Stimulated activated CD4-positive, alpha-beta T cell treated with anti-CD3 and anti-CD28 coated beads, Interleukin-4, amount 100 ng/mL, for 48 hours (primary cell): ENCODE measurements at places on chromosomes 1 and 21.

DNA sequence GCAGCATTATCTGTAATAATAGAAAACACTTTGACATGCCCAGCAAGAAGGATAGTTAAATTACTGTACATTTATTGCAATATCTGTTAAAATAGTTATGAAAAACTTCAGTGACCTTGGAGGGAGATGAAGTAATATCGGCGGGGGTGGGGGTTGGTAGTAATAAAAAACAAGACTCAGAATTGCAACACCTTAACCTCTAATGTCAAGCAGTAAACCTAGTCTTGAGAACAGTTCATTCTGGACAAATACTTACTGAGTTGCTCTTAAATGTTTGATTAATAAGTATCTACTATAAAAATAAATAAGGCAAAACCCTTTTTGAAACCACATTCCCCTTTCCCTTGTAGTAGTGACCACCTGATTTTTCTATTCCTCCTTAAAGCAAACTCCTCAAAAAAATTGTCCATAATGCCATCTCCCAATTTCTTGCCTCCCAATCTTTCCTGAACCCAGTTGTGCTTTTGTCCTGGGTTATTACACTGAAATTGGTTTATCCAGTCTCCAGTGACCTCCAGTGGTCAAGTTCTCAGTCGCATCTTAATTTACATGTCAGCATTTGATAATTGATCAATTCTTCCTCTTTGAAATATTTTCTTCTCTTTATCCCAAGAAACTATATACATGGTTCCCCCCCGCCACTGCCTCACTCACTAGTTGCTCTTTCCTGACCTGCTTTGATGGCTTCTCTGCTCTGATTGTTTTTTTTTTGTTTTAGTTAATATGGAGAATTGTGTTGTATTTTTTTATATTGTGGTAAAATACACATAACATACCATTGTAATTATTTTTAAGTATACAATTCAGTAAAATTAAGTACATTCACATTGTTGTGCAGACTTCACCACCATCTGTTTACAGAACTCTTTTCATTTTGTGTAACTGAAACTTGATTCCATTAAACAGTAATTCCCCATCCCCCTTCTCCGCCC, 36.8 kb downstream of the RAP1A start:
- no peak for DNase-seq

DNA sequence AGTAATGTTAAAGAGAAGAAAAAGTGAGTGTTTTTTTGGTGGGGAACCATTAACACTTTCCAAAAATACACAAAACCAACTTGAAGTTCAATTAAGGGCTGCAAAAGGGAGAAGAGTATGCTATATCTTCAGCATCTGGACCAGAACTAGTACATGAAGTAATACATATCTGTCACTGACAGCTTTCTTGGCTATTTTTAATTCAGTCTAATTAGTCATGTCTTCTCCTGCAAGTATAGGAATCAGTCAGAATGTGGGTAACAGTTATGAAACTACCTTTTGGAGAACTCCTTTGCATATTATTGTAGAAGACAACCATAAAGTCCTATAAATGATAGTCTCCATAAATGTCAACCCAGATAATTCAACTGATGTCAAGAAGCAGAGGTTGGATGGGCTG, 901.2 kb downstream of the TTLL7 start:
- DNase-seq: no peak

- DNase-seq: no peak
Measured at GRCh38 chr1:111818546-111818945, 62.8 kb downstream of the DDX20 start.

GRCh38 chr1:89129911-89130310, 4.0 kb upstream of the GBP2 start:
- no peak for DNase-seq

DNA sequence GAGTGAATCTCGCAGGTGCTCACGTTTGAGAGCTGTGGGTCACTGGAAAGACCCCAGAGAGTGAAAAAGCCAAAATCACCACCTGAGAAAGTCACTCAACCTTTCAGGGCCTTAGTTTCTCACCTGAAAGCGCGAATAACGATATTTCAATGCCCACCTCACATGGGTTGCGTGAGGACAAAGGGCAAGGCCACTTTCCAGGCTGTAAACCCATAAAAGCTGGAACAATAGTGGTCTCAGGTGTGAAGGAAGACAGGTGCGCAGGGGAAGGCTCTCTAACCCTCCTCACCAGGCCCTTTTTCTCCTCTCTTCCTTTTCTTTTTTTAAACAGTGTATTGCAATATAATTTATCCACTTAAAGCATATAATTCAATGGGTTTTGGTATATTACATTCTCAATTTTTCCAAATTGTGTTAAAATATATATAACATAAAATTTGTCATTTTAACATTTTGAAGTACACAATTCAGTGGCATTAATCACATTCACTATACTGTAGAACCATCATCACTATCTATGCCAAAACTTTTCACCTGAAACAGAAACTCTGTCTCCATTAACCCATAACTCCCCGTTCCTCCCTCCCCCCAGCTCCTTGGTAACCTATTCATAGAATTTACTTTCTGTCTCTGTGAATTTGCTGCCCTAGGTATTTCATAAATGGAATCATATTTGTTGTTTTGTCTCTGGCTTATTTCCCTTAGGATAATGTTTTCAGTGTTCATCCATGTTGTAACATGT, 118.4 kb upstream of the TNR start:
- DNase-seq: no peak

- DNase-seq: no peak
Measured at GRCh38 chr1:169495046-169495775, 9.5 kb upstream of the SLC19A2 start.

DNA sequence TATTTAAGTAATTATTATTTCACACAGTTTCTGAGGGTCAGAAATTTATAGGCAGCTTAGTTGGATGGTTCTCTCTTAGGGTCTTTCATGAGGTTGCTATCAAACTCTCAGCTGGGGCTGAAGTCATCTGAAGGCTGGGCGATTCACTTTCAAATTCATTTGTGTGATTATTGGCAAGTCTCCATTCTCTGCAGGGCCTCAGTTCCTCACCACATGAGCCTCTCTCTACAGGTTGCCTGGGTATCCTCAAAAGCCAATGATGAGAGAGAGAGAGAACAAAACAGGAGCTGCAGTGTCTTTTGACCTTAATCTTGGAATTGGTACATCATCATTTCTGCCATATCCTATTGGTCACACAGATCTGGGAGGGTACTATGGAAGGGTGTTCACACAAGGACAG, 29.6 kb upstream of the COG2 start:
- no peak for DNase-seq

DNA sequence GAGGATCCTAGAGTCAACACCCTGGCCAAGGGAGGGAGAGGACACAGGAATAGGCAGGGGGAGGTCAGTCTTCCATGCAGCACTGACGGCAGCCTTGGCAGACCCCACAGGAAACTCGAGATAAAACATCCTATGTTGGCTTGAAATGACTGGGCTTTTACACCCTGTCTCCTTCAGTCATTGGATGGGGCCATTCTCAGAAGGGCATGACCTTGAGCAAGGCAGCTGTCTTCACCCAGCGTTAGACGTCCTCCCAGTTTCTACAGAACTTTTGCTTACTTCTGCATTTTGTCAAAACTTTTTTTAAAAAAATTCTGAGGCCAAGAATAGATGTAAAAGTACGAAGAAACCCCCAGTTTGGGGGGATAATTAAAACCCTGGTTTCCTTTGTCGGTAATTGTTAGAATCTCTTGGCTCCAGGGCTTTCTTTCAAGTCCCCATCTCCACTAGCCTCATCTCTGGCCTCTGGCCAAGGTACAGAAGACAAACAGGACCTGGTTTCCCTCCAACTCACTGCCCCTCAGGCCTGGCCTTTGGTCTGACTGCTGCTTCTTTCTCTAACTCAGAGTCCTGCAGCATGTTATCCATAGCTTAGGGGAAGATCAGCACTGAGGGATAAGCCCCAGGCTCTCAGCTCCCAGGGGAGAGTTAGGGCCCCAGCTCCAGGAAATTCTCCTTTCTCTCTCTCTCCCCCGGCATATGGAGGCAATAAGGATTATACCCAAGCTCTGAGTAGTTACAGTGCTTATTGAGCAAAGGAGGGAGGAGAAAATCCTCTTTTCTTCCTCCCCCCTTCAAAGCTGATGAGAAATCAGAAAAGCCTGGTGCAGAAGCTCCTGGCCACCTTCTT, 51.6 kb upstream of the KCND3 start:
- DNase-seq: no peak

DNA sequence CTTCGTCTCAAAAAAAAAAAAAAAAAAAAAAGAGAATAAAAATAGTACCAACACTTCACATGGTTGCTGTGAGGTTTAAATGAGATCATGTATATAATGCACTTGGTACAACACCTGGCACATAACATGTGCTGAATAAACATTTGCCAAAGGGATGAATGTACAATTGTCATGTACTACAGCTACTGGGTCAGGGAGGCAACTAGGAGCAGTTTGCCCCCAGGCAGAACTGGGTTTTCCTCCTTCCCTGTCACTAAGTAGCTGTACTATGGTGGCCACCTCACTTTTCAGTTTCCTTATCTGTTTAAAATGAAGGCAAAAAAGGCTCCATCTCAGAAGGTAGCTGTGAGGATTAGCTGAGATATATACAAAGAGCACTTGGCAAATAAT, 11.5 kb downstream of the AK2 start:
- DNase-seq: no peak

GRCh38 chr1:53603431-53603830, 135.5 kb downstream of the GLIS1 start:
- DNase-seq: no peak

DNA sequence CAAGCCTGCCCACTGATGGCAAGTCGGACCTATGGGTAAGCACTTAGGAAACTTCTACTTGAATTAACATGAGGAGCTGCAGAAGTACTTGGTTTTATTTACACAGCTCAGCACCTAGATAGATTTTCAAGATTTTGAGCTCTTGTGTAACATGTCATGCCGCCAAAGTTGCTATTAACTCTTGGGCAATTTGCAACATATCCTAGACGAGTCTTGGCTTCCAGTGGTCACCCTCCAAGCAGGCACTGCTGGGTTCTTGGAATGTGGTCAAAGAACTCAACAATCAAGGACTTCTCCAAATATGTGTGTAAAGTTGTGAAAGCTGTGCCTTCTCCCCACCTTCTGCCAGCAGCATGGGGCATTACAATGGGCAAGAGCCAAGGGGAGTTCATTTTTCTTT, 17.8 kb upstream of the GUCA2B start:
- no peak for DNase-seq

- no peak for DNase-seq
Measured at GRCh38 chr21:35196128-35196527, 147.0 kb upstream of the RUNX1 start.

DNA sequence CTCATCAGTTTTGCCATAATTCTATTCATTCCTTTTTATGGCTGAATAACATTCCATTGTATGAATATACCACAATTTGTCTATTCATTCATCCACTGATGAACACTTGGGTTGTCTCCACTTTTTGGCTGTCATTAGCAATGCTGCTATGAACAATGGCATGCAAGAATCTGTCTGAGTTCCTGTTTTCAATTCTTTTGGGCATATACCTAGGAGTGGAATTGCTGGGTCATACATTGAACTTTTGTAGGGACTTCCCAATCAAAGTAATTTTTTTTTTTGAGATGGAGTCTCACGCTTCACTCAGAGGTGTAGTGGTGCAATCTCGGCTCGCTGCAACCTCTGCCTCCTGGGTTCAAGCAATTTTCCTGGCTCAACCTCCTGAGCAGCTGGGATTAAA, 34.9 kb downstream of the AADACL4 start:
- no peak for DNase-seq

DNA sequence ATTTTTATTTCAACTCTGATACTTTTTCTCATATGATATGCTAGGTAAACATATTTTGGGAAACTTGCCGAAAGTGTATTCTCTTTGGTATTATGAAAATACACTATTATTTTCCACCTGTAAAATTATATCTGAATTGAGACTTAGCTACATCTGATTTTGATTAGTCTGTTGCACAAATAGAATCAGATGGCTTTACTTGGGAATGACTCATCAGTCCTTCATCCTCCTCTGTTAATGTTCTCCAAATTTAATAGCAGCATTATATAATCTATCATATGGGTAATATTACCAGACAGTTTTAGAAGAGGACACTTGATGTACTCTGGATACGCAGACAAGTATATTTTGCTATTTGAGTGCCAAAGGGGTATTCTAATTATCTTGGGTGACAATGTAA, 245.3 kb downstream of the CTH start:
- DNase-seq: no peak

GRCh38 chr1:248850124-248850523, 8.8 kb downstream of the ZNF692 start:
- no peak for DNase-seq

GRCh38 chr1:200296091-200296661, 113.7 kb downstream of the ZNF281 start:
- no peak for DNase-seq

DNA sequence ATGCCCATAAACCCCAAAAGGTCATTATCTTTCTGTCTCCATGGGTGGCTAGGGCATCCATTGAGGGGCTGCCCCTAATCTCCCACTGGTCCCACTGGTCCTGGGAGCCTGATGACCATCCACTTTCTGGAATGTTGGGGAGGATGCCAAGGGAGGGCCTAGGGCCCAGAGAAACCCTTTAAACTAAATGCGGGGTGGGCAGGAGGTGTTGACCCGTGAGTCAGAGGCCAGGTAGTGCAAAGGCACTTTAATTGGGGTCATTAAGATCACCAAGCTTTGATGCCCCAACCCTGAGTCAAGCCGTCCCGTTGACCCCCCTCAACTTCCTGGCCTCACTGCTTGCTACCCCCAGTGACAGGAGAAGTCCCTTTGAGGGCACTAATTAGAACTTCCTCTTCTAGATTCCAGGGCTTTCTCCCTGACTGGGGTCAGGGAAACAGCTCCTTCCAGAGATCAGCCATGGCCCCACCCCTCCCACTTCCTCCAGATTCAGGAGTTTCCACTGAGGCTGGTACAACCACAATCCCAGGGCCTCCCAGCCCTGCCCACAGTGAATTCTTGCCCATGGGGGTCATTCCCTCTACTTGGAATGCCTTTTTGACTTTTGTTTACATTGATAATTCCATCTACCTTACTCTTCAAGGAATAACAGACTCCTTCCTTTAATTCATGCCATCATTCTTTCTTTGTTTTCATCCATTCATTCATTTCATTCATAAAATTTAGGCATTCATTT, 15.5 kb upstream of the SERINC2 start:
- no peak for DNase-seq

DNA sequence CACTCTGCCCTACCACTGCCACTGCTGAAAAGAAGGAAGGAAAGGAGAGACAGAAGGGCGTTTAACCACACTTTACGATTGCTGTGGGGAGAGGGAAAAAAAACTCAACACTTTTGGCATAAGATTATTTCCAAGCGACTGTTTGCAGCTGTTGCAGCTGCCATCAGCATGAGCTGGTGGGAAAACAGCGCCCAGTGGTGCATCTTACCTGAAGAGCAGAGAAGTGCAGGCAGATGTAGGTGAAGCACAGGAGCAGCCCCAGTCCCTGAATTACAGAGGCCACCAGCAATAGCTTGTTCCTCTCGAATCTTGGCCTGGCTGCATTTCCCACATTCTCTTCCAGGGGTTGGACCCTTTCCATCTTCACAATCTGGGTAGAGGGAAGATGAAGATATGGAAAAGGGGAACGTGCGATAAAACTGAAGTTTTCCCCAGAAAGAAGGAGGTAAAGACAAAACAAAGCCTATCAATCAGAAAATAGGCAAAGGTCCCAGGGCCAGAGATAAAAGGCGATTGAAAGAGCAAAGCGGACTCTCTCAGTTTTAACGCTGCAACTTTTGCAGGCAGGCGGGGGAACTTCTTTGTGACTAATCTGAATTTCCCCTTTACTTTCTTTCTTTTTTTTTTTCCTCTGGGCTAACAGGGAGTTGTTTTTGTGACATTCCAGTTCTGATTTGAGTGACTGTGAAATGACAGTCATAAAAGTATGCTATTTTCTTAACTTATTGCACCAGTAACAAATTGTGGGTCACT, at the start of gene TNFSF4:
Gene TNFSF4, minus strand, starts transcription at position 516 of the 753 bp plus-strand sequence. Its CDS starts 155 bp downstream, at position 361.
- DNase-seq: no peak

GRCh38 chr1:198660341-198661261, 21.8 kb downstream of the PTPRC start:
- no peak for DNase-seq
